ENCODE measurements at places on chromosomes 4 and X.

GRCh38 chr4:159229164-159229563 lies 126.3 kb downstream of the RAPGEF2 start:
- no peak for DNase-seq

GRCh38 chrX:130176354-130176776 lies 4.6 kb downstream of the RAB33A start:
- no peak for DNase-seq

- no peak for DNase-seq
Measured at GRCh38 chrX:132740316-132741123, 217.9 kb downstream of the HS6ST2 start.

GRCh38 chrX:153474718-153475117 lies 4.3 kb upstream of the HAUS7 start:
- DNase-seq, result no peak

DNA sequence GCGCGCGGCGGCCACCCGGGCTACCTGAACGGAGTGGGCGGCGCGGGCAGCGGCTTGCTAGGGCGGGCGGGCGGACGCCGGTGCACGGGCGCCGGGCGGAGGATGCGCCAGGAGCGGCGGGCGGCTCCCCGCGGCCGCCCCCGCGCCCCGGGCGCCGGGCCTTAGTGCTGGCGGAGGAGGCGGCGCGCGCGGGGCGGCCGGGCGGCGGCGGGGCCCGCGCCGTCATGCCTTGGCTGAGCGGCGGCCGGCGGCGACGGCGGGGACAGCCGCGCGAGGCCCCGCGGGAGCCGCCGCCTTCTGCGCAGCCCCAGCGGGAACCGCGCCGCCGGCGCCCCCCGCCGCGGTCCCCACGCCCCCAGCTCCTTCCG lies 48.2 kb downstream of the CLDN34 start:
- no peak for DNase-seq

- DNase-seq, result no peak
Measured at GRCh38 chr4:66062921-66063320, 392.6 kb upstream of the EPHA5 start.

- peak; percentile 86 for DNase-seq
Measured at GRCh38 chr4:140237616-140238350, 83.8 kb upstream of the MAML3 start.

DNA sequence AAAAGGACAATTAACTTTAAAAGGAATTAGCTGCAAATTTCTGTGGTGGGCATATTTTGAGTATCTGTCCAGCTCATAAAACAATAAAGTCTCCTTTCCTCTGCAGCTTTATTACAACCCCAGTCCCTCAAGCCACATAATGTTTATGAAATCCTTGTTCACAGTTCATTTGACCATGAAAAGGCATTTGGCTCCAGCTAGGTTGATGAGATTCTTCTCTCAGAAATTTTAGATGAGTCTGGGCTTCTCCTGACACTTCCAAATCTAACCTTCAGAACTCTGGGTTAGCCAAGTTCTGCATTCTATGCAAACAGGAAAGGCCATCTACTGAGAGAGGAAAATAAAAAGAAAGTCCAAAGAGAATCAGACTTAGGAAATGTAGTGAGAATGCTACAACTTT lies 156.8 kb downstream of the GRXCR1 start:
- DNase-seq, result no peak

- DNase-seq, result no peak
Measured at GRCh38 chr4:110501826-110502225, 25.9 kb downstream of the ENPEP start.

GRCh38 chr4:77145842-77146185 lies 11.2 kb upstream of the CCNG2 start:
- no peak for DNase-seq

GRCh38 chrX:10152086-10152485 lies 4.7 kb upstream of the CLCN4 start:
- no peak for DNase-seq

DNA sequence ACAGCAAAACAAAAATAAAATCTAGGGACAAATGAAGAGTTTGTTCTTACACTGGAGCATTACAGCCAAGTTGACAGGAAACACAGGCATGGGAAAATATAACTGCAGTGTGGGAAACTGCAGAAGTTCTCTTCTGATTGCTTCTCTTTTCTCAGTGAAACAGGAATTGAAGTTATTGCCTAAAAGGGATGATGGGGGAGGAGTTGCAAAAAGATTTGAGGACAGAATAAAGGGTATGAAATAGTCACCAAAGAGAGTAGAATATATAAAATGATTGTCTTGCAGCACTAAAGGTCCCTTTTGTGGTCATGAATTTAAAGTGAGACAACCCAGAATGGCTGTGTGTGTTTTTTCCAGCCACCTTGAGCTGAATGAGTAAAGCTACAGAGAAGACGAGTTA lies 103.7 kb downstream of the JADE1 start:
- DNase-seq, result no peak

DNA sequence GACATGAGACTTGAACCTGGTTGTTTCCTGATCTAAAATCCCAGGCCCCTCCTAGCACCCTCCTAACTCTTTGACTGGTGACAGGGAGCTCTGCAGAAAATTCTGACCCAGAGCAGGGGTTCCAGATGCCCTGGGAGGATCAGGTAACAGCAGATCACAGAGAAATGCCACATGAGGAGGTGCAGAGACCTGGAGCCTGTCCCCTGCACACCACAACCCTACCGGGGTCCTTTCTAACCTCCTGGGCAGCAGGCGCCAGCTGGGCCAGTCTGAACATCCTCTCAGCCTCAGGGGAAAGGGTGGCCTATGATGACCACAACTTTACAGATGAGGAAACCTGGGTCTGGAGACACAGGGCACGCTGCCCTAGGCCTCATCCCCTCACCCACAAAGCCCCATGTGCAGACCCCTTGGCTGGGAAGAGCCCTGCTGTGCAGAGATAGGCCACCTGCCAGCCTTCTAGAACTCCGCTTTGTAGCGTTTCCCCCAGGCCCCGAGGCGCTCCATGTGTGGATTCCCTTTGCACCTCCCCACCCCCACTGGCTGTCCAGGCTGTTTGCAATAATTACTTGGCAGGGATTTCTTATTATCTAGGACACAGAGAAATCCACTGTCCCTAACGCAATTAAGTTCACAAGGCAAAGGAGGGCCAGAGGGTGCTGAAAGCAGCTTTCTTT lies 36.5 kb downstream of the WDR1 start:
- DNase-seq, result no peak

- no peak for DNase-seq
Measured at GRCh38 chr4:66330125-66330524, 659.8 kb upstream of the EPHA5 start.

DNA sequence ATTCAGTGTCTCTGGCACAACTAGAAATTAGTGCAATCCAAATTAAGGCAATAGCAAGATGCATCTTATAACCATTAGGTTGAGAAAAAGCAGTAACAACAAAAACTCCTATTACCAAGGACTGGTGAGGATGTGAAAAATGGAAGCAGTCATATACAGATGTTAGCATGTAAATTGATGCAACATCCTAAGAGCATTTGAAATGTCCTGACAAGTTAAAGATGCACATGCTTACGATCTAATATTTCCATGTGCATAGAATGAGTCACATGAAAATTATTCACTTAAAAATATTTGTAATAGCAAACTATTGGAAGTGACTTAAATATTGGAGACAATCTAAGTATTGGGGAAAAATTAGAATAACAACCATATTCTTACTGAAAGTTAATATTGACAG lies 163.0 kb downstream of the FAM13A start:
- DNase-seq, result no peak

DNA sequence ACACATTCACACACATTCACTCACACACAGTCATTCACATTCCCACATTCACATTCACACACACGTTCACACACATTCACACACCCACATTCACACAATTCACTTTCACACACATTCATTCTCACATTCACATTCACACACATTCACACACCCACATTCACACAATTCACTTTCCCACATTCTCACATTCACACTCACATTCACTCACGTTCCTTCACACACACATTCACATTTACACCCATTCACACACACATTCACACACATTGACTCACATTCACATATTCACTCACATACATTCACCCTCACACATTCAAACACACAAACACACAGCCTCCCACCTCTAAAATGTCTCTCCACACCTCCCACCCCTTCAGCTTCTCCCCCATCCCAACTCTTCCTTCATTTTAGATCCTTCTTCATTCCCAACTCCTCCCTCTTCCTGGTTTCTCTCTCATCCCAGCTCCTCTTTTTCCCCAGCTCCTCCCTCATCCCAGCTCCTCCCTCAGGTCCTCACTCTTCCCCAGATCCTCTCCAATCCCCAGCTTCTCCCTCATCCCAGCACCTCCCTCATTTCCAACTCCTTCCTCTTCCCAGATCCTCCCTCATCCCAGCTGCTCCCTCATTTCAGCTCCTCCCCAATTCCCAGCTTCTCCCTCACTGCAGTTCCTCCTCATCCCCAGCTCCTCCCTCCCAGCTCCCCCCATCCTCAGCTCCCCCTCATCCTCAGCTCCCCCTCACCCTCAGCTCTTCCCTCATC lies 111.0 kb downstream of the FAM53A start:
- DNase-seq, result no peak

DNA sequence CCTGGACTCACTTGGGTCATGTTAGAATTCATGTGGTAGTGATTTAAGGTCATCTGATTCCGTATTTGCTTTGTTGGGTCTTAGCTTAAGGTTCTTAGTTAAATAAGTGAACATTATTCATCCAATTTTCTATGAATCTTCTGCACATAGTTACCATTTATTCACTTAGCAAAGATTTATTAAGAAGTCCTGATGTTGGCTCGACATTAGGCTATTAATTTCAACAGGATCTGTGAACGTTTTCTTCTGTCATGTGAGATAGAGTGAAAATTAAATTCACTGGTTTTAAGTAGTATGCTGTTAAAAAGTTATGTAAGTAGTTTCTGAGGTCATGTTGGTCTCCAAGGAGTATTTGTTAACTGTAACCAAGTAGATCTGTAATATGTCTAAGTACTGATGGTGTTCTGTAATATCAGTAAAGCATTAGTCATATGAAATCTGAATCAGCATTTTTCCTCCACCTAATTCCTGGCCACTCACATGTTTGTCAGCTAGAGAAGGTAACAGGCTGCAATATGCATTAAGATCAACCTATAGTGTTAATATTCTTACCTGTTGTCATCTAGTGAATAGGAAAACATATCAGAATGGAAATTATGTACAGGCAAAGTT lies 155.6 kb downstream of the PCDH7 start:
- DNase-seq, result no peak

DNA sequence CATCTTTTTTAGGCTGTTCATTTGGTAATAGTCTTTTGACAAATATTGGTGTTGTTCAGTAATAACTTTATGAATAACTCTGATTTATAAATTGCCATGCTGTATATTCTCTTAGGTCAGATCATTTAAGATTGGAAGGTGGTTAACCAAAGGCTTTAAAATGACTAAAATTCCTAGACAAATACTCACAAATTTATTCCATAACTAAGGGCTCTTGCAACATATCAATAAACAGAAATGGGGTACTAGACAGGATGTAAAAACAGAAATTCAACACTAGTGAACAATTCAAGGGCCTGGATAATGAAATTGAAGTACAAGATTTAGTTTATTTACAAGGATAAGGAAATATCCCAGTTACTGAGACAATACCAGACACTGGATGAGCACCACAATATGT lies 328.6 kb downstream of the PCDH19 start:
- no peak for DNase-seq

DNA sequence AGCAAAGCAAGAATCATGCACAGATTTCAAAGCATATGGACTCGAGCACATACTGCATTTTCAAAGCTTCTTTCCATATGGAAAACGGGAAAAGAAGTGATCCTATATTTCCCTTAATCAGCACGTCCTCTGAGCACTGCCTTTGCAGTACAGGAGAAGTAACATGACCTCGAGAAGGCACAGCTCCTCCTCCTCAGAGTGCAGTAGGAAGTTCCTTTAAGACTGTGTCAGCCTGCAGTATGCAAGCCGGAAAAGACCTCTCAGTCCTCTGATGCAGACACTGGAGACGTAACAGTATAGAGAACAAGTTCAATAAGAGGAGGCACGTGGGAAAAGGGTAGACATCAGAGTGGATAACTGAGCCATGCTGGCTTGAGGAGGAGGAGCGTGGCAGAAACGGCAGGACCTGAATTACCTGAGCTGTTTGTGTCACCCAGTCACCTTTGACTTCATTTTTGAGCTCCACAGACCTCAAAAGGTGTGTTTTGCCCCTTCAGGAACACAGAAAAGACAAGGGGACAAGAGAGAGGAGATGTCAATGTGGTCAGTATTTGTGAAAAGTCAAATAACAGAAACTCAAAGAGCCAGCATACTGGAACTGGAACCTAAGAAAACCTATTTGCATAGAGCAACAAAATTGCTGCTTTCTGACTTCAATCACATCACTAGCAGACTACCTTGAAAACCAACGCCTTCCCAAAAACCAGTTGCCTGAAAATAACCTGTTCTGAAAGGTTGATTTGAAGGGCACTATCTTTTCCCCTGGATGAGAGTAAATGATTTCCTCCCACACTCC lies 20.8 kb downstream of the IRF2 start:
- DNase-seq, result no peak

DNA sequence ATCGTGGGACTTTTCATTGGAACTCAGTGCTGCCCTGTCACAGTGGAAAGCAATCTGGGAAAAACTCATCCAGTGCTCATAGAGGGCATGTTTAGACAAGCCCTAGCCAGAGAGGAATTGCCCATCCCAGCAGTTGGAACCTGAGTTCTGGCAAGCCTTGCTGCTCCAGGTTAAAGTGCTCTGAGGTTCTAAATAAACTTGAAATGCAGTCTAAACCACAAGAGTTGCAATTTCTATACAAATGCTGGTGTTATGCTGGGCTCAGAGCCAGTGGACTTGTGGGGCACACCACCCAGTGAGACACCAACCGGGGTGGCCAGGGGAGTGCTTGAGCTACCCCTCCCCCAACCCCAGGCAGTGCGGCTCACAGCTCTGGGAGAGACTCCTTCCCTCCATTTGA lies 142.8 kb upstream of the PPP1R2C start:
- DNase-seq, result no peak

GRCh38 chrX:119696251-119696890 lies 3.4 kb upstream of the SEPTIN6 start:
- DNase-seq, result no peak

- DNase-seq, result no peak
Measured at GRCh38 chr4:162909952-162910351, 256.7 kb downstream of the NAF1 start.

DNA sequence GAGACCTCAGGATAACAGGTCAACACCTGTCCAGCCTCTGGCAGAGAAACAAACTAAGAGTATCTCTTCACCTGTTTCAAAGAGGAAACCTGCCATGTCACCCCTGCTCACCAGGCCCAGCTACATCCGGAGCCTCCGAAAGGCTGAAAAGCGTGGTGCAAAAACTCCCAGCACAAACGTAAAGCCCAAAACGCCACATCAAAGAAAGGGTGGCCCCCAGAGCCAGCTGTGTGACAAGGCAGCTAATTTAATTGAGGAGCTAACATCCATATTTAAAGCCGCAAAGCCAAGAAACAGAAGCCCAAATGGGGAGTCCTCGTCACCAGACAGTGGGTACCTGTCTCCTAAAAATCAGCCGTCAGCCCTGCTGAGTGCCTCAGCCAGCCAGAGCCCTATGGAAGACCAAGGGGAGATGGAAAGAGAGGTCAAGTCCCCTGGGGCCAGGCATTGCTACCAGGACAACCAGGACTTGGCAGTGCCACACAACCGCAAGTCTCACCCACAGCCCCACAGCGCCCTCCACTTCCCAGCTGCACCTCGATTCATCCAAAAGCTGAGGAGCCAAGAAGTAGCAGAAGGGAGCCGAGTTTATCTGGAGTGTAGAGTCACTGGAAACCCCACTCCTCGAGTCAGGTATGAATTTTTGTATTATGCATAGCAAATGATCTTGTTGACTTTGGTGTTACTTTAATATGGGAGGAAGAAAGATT lies 15.1 kb downstream of the PALLD start:
- DNase-seq, result no peak

GRCh38 chrX:68043713-68044438 lies 389.4 kb downstream of the OPHN1 start:
- DNase-seq, result no peak

GRCh38 chr4:173230062-173230461 lies 61.5 kb downstream of the GALNT7 start:
- no peak for DNase-seq
